ENCODE measurements at places on chromosomes 1 and 21. TPM values are rescaled to one million over a fixed set of nuclear protein-coding genes. Genes with fewer than 3 reads are reported as not detected.

IFNAR1 gene
- 18.0 TPM for total RNA-seq

UTS2 gene
- not detected for total RNA-seq

LCE2A gene
- total RNA-seq: not detected

SYCP1 gene
- total RNA-seq: not detected

SNRNP40 gene
- total RNA-seq: 130 TPM

MTARC1 gene
- 28.3 TPM for total RNA-seq

APCS gene
- not detected for total RNA-seq

CHAF1B gene
- 30.3 TPM for total RNA-seq

SLAMF1 gene
- not detected for total RNA-seq

GRCh38 chr1:85407746-85408377 is 57.1 kb downstream of the DDAH1 start:
- no peak for DNase-seq
- no peaks in the 10 kb centered on the region for H3K27me3 ChIP-seq
- peaks cover 32% of the 10 kb centered on the region for H3K4me1 ChIP-seq
- H3K36me3 ChIP-seq: peaks cover 2% of the 10 kb centered on the region

DNA sequence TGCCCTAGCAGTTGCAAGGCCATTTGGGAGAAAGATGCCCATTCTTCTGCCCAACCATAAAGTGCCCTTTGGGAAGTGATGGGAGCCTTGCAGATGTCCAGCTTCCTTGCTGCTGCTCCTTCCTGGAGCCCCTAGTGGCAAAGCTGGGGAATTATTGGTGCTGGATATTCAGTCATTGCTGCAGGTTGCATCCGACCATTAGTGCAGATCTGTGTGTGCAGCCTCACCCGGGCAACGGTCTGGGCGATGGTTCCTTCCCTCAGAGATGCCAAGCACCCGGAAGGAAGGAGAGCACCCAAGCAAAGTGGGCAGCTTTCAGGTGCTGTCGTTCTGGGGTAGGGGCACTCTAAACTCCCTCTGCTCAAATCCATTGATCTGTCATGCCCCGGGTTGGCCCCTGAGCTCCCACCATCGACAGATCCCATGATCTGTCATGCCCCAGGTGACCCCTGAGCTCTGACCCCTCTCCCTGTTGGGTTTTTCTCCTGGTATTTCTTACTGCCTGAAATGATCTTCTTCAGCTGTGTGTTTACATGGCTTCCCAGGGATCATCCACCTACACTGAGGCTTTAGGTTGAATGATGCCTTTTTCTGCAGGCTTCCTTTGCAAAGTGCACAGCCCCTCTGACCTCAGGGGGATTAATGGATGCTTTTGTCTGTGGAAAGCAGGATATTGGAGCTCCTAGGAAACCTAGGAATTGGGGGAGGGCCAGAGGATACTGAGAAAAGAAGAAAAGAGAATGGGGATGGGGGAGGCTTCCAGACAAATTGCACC is 467.5 kb downstream of the PTPRU start:
- H3K27me3 ChIP-seq: peaks cover 6% of the 10 kb centered on the region
- no peaks in the 10 kb centered on the region for H3K36me3 ChIP-seq
- no peak overlapping the region for H3K27ac ChIP-seq
- DNase-seq: peak; percentile 32
- peaks cover 31% of the 10 kb centered on the region for H3K4me1 ChIP-seq

DNA sequence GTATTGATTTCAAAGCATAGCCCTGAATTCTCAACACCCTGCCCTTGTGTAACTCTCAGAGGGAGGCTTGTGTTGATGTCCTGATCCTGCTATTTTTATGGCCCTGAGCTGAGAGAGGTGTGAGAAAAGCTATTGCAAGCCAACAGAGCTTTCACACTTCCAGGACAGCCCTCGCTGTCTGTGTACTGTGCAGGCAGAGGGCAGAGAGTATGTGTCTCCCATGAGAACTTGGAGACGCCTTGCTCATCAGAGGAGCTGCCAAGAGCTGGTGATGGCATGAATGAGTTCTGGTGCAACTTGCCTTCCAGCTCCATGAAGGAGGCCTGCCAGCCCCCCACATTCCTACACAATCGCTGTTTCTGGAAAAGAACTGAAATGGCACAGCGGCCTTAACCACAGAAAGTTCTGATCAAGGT is 144.1 kb upstream of the AJAP1 start:
- no peaks in the 10 kb centered on the region for H3K36me3 ChIP-seq
- no peak overlapping the region for H3K27ac ChIP-seq
- peaks cover 3% of the 10 kb centered on the region for H3K27me3 ChIP-seq

GRCh38 chr1:82564333-82564732 is 763.6 kb downstream of the ADGRL2 start:
- H3K27ac ChIP-seq: no peak overlapping the region
- no peaks in the 10 kb centered on the region for H3K27me3 ChIP-seq
- no peaks in the 10 kb centered on the region for H3K36me3 ChIP-seq
- H3K4me1 ChIP-seq: peaks cover 55% of the 10 kb centered on the region
- no peak for DNase-seq
